ENCODE measurements at places on chromosomes 11 and 22. TPM values are rescaled to one million over a fixed set of nuclear protein-coding genes. Genes with fewer than 3 reads are reported as not detected.

GRCh38 chr11:75031224-75031753 is 42.6 kb downstream of the NEU3 start:
- DNase-seq: peak; percentile 83

OR52A5 gene
- not detected for total RNA-seq

LDLRAD3 gene
- total RNA-seq: 3.8 TPM

GRCh38 chr11:121749691-121750090 is 296.9 kb upstream of the SORL1-AS1 start:
- no peak for DNase-seq

C22orf23 gene
- 0.12 TPM for total RNA-seq

Data from RPMI7951 (cell line).